ENCODE measurements at places on chromosomes 3 and 15.

DNA sequence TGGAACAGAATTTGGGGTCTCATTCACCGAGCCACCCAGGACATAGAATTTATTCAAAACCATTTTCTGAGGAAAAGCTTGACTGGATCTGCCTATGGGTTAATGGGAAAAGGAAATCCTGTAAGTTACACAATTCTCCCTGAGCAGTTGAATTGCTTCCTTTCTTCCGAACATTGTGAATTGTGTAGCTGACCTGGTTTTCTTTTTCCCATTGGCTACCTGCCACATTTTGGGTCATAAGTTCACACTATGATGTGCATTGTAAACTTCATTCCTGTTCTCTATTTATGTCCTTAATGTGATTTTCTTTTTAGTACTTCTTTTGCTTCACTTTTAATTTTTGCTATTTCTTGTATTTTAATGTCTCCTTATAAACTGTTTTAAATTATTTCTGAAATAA is 386.0 kb upstream of the LRRC3B start:
- DNase-seq: no peak

- no peak for DNase-seq
These were observed 85.3 kb upstream of the RORA start for GRCh38 chr15:61314427-61314826.

GRCh38 chr15:85730001-85730820 is 64.5 kb downstream of the KLHL25 start:
- peak; percentile 24 for DNase-seq

DNA sequence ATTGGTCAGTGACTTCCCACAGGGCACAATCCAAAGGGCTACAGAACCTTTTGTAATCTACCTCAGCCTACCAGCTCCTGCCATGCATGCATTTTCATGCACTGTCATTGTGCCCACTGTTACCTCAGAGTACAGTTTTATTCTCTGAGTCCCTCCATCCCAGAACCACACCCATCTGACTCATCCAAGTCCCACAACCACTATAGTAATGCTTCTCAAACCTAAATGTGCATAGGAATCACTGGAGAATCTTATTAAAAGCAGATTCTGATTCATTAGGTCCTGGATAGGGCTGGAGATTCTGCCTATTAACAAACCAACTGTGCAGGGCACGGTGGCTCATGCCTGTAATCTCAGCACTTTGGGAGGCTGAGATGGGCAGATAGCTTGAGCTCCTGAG is 3.7 kb upstream of the B3GALNT1 start:
- DNase-seq: peak; percentile 3

DNA sequence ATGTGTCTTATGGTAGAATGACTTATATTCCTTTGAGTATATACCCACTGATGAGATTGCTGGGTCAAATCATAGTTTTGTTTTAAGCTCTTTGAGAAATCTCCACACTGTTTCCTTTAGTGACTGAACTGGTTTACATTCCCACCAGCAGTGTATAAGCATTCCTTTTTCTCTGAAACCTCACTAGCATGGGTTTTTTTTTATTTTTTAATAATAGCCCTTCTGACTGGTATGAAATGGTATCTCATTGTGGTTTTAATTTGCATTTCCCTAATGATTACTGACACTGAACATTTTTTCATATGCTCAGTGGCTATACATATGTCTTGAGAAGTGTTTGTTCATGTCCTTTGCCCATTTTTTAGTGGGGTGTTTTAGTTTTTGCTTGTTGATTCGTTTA is 494.3 kb downstream of the SQOR start:
- DNase-seq: no peak

DNA sequence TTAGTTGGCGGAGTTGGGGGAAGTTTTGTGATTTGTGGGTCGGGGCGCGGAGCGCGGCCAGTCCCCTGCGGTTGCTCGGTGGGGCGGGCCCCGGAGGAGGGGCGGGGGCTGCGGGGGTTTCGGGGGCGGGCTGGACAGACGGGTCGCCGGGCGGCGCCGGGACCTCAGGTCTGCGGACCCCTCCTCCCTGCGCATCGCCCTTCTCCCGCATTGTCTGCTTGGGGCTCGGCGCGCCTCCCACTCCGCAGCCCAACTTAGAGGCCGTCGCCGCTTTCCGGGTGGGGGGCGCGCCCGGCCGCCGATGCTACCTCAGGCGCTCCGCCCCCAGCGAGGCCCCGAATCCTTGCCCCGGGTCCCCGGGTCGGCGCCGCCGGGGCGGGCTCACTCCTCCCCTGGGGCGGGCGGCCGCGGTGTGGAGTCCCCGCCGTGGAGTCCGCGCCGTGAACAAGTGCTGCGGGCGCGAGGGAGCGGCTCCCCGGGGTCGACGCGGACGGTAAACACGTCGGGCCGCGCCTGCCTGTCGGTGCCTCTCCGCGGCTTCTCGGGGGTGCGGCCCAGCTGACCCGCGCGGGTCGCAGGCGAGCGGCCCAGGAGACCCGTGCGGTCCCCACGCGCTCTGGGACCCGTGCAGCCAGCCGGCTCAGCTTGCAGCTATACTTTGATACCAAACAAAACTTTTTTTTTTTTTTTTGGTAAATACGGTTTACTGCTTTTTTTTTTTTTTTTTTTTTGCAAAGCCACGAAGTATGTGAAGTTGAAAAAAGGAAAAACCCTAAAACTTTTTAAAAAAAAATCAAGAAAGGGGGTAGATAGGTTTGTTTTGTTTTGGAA is 624 bp downstream of the AKAP13 start:
- no peak for DNase-seq

- DNase-seq: no peak
These were observed 91.4 kb downstream of the TAMM41 start for GRCh38 chr3:11755276-11755675.

GRCh38 chr15:84812842-84813241 is 4.3 kb upstream of the ALPK3 start:
- no peak for DNase-seq

DNA sequence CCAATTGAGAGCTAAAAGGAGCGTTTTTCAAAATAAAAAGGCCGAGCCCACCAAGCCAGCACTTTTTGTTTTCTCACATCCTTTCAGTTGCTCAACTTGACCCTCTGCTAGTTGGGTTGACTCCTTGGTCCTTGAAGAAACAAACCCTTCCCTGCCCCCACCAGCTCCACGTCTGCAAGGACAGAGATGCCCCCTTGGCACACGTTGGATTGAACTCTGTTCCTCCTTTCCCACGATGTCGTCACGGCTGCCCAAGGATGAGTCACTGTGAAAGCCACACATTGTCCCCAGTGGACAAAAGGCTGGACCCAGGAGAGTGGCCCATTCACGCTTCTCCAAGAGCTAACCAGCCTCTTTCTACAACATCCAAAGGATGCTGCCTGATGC is 43.0 kb upstream of the SPATA12 start:
- DNase-seq: no peak

All from HS-27A (cell line).